ENCODE measurements at places on chromosomes 5 and 9.

DNA sequence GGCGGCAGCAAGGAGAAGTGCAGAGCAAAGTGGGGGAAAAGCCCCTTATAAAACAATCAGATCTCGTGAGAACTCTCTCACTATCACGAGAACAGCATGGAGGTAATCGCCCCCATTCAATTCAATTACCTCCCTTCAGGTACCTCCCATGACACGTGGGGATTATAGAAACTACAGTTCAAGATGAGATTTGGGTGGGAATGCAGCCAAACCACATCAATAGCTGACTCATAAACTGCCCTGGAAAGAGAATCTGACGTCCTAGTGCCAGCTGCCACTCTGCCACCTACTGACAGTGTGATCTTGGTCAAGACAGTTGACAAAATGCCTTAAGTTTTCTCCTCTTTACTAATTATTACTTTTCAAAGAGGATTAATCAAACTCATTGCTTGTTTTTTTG is 128.3 kb downstream of the GPBP1 start:
- no peak for DNase-seq

- DNase-seq, result no peak
These were observed 23.9 kb downstream of the TPPP start for GRCh38 chr5:669111-669841.

DNA sequence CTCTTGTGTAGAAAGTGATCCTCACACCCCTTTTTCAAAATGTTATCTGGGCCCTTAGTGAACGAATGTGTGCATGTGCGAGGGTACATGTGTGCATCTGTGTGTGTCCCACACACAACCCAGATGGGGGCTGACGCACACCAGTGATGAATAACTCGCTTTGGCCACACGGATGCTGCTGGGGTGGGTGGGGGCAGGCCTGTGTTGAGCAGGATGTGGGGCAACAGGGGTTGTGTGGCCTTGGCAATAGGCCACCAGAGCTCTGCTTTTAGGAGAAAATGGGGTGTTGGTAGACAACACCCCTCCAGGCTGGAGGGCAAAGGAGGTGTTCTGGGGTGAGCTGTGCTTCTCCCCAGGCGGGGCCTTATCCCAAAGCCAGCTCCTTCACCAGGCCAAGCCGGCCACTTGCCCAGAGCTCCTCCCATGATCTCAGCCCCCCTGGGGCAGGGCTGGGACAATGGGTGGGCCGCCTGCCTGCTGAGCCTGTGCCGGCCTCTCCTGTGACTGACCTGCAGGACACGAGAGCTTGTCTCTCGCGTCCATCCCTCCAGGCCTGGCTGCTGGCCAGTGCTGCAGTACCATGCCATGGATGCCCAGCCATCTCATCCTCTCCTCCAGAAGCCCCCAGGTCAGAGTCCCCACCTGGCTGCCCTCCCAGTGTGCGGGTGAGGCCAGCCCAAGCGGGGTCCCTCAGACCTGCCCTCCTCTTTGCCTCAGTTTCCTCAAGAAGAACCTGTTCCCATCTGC is 1.7 kb downstream of the DBN1 start:
- no peak for DNase-seq

DNA sequence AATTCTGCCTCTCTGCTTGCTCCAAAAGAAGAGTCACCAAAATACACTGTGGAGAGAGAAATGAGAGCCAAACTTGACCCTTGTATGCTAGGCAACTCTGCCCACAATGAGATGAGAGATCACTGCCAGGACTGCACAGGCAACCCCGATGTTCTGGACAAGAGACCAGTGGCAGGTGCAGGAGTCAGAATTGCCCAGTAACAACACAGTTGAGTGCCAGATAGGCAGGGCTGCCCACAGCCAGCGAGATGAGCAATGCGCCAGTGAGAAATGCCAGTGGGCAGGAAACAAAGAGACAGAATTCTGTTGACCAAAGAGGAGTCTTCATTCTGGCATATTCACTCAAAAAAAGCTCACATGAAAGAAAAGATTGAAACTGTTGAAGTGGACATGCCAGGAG is 570.7 kb downstream of the CAAP1 start:
- no peak for DNase-seq

DNA sequence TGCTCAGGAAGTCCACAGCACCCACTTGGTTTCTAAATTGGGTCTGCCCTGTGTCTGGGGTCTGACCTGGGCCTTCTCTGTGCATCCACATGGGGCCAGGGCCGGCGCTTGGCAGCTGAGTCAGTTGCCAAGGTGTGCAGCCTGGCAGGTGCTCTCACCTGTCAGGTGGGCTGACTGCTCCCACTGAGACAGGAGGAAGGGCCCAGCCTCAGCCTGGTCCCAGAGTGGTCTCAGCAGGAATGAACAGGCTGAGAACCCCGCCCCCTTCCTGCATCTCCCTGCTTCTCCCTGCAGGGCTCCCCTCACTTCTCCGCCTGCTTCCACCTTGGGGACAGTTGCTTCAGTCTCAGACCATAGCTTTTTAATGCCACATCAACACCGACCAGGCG is 60.5 kb downstream of the BARX1 start:
- no peak for DNase-seq

DNA sequence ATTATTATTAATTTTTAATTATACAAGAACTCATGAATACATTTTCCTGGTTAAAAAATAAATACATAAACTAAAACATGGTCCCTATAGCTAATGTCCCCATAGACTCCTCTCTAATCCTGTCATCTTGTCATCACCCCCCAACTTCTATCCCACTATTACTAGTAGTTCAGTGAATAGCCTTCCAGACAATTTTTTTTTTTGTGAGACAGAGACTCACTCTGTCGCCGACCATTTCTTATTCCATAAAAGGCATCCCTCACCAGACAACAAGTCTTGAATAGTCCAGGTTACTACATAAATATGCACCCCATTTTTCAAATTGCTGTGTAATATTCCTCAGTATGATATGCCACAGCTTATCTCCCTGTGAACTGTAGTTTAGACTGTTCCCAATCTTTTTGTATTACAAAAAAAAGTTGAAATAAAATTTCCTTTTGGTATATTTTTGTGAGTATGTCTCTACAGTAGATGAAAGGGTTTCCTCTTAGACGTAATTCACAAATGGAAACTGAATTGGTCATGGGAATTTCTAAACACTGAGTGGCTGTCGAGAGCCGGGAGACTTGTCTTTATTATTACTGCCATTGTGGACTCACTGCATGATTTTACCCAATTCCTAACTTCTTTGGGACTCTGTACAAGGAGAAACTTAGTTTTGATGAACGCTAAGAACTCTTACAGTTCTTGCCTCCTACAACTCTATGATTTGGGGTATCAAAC is 6.4 kb upstream of the ABLIM3 start:
- no peak for DNase-seq

DNA sequence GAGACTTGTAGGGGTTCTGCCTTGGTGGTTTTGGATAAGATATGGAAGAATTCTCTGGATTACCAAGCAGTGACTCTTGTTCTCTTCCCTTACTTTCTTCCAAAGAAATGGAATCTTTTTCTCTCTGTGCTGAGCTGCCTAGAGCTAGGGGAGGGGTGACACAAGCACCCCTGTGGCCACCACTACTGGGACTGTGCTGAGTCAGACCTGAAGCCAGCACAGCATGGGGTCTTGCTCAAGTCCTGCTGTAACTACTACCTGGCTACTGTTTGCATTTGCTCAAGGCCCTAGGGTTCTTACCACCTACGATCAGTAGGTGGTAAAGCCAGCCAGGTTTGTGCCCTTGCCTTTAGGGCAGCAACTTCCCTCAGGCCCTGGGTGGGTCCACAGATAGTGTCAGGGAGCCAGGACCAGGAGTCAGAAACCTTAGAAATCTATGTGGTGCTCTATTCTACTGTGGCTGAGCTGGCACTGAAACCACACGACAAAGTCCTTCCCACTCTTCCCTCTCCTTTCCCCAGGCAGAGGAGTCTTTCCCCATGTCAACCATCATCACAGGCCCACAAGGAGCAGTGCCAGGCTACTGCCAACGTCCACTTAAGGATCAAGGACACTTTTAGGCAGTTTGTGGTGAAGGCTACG is 53.8 kb downstream of the SREK1 start:
- DNase-seq, result no peak

GRCh38 chr9:127990554-127990953 is 9.8 kb upstream of the EEIG1 start:
- DNase-seq, result no peak

DNA sequence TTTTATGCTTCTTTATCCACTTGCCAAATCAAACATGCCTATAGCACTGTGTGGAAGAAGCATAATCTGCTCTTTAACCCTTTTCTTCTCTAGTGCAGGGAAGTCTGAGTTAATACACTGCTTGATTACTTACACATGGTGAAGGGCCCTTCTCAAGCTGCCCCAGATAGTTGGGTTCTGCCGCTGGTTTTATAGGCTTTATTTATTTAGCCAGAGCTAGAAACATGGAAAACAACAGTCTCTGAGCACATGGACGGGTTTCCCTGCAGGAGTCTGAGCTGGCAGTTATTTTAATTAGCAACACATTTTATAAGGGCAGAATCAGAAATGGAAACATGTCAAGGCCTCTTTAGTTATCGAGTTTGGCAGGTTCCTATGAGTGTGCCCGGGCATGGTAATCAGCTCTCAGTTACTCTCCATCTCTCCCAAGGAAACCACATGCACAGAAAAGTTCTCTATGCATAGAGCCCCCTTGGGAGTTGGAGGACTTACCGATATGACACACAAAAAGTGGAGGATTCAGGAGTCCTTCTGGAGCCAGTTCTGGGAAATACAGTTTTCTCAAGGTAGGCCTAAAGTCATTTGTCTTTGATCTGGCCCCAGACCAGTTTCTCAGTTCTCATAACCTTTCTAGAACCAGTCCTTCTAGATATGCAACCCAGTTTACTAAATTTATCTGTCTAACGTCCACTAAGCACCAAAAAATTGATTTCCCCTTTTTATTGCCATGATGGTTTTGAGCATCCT is 564.8 kb downstream of the ACTL7B start:
- no peak for DNase-seq

- DNase-seq, result no peak
These were observed 15.0 kb upstream of the POU5F2 start for GRCh38 chr5:93756372-93756771.

Measured in HL-60 (cell line).